Renal cortex interstitium (tissue), 15 donors: ENCODE measurements at places on chromosomes 2 and 18.

DNA sequence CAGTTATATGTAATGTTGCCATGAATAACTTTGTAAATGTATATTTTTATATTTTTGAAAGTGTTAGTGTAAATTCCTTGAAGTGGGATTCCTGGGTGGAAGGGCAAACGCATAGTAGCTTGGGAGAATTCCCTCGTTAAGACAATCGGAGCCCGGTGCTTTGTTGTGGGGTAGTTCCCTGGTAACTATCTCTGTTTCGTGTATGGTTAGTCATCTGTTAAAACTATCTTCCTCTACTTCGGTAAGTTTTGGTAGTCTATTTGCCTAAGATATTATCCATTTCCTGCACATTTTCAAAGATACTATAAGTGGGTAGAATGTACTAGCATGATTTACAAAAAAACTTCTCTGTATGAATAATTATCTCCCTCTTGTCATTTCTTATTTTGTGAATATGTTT is 113.8 kb upstream of the NRXN1 start:
- no peak for DNase-seq

GRCh38 chr2:173684896-173685459 is 280.2 kb downstream of the SP3 start:
- no peak for DNase-seq

DNA sequence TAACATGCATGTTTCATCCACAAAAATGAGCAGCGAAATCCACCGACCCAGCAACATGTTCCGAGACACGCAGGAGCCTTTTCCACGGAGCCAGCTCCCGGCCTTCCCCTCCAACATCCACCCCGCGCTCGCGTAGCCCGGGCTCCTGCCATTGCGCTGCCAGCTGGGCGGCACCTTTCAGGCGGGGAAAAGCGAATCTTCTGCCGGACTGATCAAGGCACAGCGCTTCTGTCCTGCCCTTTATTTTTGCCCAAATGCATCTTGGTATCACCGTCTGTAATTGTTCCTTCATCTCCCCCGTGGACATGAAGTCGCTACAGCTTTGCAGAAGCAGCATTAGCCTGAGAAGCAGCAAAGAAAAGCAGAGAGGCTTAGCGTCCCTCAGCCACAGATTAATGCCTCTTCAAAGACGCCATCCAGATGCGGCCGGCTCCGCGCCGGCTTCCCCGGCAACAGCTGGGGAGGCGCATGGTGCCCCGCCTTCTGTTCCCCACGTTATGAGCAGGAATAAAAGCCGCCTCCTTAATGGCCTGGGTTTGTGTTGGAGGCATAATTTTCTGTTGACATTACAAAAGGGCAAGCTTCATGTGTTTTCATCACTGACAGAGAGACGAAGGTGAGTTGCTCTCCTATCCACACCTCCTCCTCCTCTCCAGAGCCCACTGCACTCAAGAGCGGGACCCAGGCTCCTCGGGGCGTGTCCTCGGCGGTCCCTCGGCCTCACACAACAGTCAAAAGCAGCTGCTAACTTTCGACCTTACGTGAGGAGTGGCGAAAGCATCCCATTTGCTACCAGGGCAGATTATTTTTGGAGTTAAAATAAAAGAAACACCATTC is 122.1 kb upstream of the SALL3 start:
- DNase-seq: no peak

- peak; percentile 31 for DNase-seq
These were observed 603 bp downstream of the ATAD2B start for GRCh38 chr2:23926290-23926749.

GRCh38 chr18:23861805-23862470 is 152.6 kb upstream of the TTC39C start:
- no peak for DNase-seq

GRCh38 chr2:208978946-208979345 is 444.9 kb upstream of the MAP2 start:
- no peak for DNase-seq

GRCh38 chr18:59963229-59963628 is 63.4 kb downstream of the PMAIP1 start:
- DNase-seq: no peak

DNA sequence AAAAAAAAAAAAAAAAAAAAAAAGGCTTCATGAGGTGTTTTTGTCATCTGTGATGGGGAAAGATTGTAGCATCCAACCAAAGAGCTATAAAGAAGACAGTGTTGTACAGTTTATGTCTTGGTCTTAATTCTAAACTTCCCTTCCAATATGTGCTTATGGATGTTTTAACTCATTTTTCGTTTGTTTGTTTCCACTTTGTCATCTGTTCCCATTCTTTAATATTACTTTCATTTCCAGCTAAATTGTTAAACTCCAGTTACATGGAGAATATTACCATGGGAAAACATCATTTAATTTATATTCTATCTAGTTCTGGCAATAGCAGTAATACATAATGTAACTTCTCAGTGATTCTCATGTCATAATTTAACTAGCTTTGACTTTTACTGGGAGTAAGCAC is 344.1 kb upstream of the NRP2 start:
- DNase-seq: no peak

DNA sequence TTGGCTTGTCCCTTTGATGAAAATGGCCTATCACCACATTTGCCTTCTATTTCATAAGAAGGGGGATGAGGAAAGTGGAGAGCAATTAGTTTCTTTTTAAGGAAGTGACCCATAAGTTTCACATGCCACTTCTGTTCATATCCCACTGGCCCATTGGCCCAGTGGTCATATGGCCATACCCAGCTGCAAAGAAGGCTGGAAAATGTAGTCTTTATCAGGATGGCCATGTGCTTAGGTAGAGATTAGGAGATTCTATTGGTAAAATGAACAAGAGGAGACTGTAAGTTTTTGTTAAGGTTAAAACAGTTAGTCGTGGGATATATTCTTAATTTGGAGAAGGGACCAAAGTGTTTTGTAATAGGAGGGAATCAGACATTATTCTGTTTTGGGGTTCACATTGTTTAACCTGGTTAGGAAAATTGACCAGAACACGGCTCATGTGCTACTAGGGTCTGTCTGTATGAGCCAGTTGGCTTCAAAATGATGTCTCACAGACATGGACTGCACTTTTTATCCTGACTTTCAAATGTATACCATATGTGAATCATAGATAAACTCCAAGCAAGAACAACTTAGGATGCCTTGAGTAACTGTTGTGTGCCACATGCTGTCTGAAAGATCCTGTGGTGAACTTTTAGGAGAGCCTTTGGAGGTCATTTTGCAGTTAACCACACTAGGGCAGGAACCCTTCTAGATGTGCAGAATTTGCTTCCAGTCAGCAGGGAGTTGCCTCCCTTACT is 17.3 kb downstream of the PLCL1 start:
- no peak for DNase-seq

- no peak for DNase-seq
These were observed 130.6 kb downstream of the USP34 start for GRCh38 chr2:61340242-61340641.

- peak; percentile 12 for DNase-seq
These were observed 405 bp downstream of the PPP3R1 start for GRCh38 chr2:68251855-68252399.

- DNase-seq: no peak
These were observed 420.2 kb downstream of the THSD7B start for GRCh38 chr2:137185378-137186078.

DNA sequence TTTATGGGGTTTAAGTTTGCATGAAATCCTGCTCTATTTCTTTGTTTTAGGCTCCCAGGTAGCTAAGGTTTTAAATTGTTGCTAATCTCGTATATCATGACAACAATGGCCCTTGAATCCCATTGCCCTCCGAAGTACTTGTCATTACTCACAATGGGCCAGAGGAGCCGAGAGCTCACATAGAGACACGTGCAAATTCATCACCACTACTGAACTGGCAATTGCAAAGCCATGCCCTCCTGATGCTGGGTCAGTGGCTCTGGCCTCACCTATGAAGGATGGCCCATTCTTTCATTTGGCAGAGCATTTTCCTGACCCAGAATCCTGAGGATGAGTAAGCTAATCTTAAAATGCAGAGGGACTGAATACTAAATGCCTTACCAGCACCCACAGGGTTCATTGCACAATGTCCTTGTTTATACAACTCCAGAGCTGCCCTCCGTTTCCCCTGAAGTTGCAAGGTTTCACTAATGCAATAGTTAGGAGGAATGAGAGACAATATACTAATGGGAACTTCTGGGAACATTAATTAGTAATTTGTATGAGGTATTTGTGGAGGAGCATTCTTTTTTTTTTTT is 71.6 kb upstream of the GAREM1 start:
- no peak for DNase-seq

DNA sequence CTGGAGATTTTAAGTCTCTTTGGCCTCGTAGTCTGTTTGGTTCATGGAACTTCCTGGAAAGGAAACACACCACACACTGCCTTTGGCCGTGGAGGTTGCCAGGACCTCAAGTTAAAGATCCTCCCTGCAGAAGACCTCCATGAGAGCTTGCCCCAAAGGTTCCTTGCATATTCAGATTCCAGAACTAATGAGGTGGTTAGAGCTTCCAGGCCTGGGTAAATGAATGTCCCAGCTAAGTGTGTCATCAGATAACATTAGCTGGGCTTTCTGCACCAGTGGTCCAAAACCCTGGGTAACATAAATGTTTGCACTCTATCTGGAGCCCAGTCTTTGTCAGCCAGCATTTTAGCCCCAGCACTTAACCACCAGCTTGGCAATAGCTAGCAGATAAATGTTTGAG is 122.1 kb upstream of the EML6 start:
- peak; percentile 62 for DNase-seq

DNA sequence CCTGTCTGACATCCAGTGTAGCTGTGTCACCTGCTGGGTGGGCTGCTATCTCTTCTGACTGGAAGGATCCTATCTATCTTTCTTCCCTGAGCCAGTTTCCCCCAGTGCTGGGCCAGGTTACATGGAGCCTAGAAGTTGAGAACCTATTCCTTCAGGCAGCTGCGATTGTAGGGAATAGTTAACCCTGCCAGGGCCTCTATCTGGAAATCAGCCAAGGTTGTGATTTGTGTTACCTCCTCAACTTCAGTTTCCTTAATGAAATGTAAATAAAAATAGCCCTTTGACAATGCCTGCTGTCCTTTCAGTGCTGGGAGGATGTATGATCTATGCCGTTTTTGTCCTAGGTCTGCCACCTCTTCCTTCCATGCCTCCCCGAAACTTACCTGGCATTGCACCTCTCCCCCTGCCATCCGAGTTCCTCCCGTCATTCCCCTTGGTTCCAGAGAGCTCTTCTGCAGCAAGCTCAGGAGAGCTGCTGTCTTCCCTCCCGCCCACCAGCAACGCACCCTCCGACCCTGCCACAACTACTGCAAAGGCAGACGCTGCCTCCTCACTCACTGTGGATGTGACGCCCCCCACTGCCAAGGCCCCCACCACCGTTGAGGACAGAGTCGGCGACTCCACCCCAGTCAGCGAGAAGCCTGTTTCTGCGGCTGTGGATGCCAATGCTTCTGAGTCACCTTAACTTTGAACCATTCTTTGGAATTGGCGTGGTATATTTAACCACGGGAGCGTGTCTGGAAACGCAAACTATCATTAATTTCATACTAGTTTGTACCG is 36.6 kb downstream of the GORASP2 start:
- DNase-seq: no peak

GRCh38 chr18:59052965-59053820 is 86.5 kb upstream of the SEC11C start:
- DNase-seq: no peak

DNA sequence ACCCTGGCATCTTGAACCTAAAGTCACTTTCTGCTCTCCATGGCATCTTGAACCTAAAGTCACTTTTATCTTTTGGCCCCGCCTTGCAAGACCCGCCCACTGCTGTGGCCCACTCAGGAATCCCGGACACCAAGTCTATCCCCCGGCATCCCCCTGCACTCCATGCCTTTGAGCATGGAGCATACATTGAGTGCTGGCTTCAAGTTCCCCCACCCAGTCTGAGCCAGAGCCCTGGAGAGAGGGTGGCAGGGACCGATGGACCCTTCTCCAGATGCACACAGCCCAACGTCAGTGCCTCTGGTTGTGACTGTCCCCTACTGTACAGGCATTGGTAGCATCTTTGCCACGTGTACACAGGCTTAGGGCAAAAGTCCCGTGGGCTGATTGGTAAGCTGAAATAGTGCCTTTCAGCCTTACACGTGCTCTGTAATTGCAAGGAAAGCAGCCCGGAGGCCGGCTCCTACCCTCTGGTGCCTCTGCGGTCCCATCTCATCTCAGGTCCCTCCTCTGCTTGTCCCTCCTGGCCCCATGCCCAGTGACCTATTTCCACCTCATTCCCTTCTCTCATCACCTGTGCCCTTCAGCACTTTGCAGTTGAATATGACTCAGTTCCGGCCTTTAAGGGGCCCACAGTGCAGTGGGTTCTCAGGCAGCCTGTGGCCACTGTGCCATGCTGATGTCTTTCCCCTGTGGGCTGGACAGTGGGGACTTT is 154.0 kb downstream of the INHBB start:
- DNase-seq: no peak

- DNase-seq: no peak
These were observed 458.6 kb downstream of the FBXO15 start for GRCh38 chr18:73688851-73689711.

GRCh38 chr2:125656190-125656589 is 999.8 kb upstream of the GYPC start:
- no peak for DNase-seq

- DNase-seq: no peak
These were observed 349.3 kb upstream of the SLC39A10 start for GRCh38 chr2:195307751-195308150.

- DNase-seq: no peak
These were observed 473.0 kb downstream of the CCDC85A start for GRCh38 chr2:56656826-56657225.

DNA sequence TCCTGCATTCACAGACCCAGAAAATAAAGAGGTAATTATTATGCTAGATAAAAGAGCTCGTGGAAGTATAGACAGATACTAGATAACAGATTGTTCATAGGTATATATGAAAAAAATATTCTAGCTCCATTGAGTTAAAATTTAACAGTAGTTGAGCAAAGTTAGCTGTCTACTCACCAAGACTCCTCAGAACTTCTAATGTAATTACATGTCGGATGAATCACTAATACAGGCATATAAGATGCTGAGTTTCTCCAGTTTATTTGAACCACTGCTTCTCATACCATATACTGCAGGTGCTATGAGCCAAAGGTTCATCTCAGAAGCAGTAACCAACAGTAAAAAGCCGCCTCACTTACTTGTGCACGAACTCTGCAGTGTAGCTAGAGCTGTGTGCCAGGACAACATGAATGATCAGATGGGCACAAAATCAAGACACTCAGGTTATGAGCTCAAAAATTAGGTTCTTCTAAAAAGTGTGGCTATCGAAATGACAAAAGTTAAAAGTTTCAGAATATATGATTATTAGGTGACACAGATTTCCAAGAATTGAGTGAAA is 373.4 kb downstream of the NCKAP5 start:
- DNase-seq: no peak

- DNase-seq: no peak
These were observed 22.4 kb upstream of the PTPRM start for GRCh38 chr18:7544686-7545085.

GRCh38 chr2:69742322-69742952 is 503 bp downstream of the ANXA4 start:
- no peak for DNase-seq

GRCh38 chr2:20099780-20100179 is 48.4 kb upstream of the LAPTM4A start:
- no peak for DNase-seq

DNA sequence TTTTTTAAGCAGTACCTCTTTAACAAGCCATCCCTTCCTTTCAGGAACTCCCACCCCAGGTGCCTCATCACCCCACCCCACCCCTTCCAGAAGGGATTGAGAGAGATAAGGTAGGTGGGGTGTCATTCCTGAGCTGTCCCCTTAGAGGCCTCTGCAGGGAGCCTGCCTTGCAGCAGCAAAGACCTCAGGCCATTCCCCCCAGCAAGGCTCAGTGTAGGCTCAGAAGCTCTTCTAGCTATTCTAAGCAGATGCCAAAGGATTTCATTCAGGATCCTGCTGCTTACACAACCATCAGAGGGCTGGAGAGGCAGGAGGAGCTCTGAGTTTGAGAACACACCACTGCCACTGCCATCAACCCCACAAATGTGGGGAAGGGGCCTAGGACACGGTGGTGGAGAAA is 5.8 kb upstream of the FIGLA start:
- no peak for DNase-seq
